ENCODE measurements at places on chromosomes 4 and X.
A peak's percentile ranks its signal among the peaks of the same experiment; 100 is the strongest.

DNA sequence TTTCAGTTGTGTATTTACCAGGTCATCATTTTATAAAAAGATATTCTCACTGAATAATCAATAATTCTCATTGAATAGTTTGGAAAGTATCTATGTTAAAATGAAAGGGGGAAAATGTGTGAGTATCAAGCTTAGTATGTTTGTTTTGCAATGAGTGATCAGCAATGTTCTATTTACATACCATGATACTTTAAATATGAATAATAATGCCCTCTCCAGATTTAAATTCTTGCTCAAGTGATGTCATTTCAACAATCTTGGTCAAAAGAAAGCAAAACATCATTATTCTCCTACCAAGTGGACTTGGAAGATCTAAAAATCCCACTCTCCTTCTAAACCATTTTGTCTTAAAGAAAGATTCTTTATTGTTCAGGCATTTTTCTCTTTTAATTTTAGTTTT, 42.1 kb upstream of the ANKRD50 start:
- DNase-seq, result no peak

GRCh38 chrX:14897042-14897441, 23.8 kb downstream of the MOSPD2 start:
- DNase-seq, result no peak

DNA sequence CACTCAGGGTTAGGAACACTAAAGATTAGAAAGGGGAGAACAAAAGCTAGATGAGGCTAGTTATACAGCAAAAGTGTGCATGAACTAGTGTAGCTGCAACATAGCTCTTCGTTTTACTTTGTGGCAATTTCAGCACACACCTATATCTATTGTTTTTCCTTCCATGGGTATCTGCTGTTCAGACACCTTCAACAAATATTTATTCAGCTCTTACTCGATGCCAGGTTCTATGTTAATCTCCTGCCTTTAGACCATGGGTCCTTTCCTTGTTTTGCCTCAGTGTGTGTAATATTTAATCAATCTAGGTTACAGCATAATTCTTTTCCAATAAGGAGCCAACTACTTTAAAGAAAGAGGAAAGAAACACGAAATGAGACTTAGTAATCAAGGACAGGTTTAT, 10.4 kb upstream of the FAM9A start:
- DNase-seq, result no peak

GRCh38 chrX:145694048-145694447, 123.6 kb upstream of the SLITRK2 start:
- DNase-seq, result no peak

DNA sequence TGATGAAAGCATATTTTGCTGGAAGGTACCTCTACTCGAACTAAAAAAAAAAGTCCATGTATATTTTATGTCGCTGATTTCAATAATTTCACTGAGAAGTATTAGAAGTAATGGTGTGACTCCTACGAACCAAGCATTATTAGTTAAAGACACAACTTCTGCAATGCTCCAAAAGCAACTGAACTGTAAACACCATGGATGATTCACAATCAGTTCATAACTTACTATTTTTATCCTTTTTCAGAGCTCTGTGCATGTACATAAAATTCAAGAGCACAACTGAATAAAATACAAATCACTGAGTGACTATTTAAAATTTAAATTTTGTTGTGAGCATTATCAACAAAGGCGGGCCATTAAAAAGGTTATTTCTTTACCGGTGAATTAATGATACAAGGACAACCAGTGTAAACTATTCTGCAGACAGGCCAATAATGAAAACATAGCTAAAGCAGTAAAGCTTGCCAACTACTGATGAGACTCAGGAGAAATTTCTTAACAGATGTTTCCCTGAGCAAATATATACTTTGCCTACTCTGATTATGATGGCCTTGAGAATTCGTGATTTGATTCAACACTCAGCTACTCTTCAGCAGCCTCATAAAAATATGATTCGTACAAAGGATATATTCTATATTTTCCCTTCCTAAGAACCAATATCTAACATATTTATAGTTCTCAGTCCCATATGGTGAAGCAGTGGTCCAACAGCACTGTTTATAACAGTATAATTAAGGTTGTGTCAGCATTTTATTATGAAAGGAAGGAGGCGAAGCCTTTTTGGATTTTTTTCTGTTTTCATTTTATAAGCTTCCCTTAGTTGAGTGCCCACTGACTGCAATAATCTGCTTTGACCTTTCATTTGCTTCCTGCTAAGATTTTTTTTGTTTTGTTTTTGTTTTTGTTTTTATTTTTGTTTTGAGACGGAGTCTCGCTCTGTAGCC, 62.8 kb upstream of the NEIL3 start:
- no peak for DNase-seq

DNA sequence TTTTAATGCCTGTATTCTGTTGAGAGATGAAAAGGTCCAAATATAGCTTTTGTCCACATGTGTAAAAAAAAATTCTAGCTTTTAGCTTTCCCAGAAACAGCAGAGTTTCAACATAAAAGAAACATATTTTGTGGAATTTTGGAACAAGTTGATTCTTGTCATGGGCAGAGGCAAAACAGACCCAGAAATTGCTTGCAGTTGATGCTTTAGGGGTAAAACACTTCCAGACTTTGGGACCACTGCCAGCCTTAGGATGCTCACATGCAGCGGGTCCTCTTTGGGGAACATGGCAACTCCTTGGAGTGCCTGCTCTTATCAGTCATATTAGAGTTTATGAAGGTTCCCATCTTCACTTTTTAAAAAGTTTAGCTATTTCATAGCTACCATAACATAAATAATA, 30.4 kb downstream of the DCLK2 start:
- no peak for DNase-seq

DNA sequence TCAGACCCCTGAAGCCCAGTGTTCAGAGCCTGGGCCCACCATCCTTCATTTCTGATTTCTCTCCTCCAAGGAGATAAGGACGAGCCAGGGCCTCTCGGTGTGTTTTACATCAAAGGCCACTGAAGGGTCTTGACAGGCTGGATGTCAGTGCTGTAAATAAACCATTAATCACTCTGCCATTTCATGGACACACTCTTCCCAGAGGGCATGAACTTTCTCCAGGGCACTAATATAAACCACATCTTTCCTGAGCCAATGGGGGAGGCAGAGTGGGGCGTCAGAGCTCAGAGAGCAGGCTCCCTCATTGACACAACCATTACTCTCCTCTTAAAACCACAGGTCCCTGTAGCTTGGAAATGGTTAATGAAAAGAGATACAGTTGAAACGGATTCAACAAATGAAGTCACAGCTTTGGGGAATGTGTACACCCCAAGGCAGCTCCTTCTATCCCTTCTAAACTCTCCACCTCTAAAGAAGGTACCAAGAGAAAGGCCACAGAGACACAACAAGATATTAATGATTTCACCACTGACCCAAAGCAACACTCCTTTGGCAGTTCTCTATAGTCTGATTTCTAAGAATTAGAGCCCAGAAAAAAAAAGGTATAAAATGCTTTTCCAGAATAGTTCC, 200.6 kb downstream of the CHIC2 start:
- no peak for DNase-seq

- DNase-seq, result no peak
Measured at GRCh38 chrX:45126158-45126557, 74.5 kb downstream of the DIPK2B start.

DNA sequence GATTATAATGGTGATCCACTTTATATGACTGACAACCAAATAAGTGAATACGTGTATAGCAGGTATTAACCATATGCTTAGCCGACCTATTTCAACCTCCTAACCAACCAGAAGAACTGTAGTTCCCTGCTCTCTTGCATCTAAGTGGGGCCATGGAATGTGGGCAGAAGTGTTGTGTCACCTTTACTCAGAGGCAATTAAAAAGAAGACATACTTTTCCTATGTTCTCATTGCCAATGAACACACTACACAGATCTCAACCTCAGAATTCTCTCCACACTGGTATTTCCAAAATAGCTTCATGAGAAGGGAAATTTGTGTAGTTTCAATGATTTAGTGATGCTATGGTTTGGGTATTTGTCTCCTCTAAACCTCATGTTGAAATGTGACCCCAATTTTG, 3.2 kb upstream of the NFKB1 start:
- DNase-seq, result no peak

DNA sequence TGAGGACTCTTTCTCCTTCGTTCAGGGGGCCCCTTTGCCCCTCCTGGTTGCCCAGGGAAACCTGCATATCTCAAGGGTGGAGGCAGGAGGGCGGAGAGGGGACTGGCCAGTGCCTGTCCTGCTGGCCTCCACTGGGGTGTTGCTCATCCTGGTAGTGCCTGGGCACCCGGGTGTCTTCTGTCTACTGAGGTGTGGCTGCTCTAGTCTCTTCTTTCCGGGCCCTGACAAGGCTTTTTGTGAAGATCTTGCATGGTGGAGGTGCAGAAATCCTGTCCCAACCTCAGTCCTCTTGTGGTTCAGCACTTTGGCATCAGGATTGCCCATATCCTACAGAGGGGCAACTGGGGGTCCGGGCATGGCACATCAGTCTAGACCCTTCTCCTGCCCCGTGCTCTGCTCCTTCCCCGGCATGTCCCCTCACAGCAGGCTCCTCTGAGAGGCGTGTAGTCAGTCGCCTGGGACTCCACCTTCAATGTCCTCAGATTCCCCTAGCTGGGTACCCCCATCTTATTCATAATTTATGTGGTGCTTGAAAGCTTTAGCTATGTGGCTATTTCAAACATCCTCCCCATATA, 1.9 kb downstream of the CCDC110 start:
- DNase-seq, result no peak

GRCh38 chr4:23333946-23334878, 555.6 kb downstream of the PPARGC1A start:
- no peak for DNase-seq

DNA sequence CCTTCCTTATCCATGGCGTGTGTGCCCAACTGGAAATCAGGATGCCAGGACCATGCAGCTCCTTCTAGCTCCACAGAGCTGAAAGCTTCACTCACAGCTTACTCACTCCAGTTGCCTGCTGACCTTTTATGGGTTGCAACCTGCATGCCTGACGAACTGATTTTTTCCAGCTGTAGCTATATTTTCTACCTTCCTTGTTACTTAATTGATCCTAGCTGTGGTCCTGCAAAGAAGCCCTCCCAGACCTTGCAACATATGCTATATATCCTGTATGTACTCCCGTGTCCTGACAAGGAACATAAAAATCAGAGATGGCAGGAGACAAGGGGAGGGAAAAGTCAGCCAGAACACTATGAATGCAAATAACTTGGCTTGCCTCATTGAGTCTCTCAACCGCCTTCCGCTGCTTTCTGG, 135.3 kb upstream of the LDB2 start:
- no peak for DNase-seq

DNA sequence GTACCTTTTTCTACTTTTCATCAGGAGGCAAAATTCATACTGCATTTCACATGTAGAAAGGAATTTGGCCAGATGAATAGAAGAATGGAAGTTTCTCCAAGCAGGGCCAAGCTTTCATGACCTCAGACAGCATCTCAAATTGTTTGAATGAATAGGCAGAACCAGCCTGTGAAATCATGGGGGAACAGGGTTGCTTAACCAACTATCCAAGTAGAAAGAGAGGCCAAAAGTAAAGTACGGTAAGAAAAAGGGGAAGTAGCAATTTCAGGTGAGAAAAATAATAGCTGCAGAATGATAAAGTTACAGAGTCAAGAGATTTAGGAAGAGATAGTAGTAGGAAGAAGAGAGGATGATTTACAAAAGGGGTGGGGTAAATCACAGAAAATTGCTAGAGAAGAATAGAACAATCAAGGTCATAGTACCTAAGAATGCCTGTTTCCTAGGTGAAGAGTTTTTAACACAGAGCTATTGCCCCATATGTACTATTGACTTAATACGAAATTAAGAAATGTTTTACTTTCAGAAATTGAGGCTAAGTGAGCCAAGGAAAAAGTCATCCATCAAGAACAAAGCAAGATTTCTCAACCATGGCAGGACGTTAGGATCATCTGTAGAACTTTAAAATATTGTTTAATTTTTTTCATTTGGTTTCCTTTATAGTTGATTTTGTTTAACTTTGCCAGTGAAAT, 177.1 kb upstream of the TET2 start:
- no peak for DNase-seq

GRCh38 chr4:1767770-1768366, 25.2 kb upstream of the FGFR3 start:
- DNase-seq, result no peak

DNA sequence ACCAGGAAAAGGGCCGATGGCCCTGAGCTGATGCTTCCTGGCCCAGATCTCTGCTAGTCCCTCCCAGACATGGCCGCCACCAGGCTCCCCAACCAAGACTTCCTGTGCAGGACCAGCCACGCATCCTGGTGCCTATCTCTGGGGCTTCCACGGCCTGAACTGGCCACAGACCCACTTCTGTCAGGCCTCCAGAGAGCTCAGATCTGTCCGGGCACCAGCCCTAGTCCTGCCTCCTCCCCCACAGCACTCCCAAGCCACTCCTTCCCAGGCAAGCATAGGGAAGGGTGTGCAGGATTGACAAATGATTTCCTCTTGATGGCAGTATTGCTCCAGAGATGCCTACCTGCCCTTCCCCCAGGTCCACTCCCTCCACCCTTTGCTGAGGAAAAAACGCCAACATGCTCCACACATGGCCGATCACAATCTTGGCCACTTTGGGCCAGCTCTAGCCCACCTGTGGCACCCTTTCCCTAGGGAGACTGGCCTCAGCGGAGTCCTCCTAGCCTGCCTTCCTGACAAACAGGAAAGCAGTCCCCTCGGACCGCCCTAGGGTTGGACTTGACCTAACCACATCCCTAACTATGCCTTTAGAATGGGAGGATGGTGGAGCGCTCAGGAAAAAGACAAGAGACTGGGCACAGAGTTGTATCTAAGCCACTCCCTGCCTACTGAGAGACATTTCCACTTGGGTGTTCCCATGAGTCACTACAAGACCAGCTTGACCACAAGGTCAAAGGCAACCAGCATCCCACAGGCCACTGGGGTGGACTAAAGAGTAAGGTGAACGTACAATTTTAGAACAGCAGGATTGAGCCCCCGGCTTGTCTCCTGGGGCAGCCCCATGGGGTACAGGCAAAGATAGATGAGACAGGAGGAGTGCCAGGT, 277.5 kb upstream of the AGTR2 start:
- DNase-seq, result peak; percentile 46

DNA sequence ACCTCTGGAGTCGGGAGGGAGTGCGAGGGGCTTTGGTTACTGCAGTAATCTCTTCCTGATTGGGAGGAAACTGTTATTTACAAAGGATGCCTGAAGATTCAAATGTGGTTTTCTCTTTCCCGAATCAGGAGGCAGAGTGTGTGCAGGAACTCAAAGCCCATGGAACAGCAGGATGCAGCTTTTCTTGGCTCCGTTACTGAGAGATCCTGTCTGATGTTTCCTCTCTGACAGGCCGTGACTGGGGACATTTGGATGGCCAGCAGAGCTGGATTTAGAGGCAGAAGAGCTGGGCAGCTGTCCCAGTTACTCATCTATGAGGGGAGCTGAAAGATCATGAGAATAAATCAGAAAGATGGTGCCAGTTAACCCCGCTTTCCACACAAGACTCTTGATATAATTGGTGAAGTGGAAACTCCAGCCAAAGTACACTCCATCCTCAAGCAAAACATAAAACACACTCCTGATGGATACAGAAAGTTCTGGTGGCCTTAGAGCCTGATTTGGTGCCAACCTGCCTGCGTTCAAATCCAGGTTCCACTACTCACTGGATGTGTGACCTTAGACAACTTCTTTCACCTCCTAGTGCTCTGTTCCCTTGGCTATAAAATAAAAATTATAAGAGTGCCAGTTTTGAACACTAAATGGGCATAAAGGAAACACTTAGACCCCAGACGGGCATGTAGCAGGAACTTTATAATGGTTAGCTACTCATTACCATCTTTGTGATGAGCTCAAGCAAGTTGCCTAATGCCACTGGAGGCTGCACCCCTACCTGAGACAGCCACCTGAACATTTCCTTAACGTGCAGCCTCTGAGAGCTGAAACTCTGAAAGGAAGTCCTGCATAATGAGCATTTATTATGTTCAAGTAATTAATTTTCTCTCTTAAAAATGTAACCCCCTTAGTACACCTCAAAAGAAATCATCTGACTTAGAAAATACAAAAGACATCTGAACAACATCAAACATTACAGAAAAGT, 349.0 kb upstream of the GATB start:
- DNase-seq, result no peak
